RCC 7860 (cell line): ENCODE measurements at places on chromosomes 7 and 10.
A peak's percentile ranks its signal among the peaks of the same experiment; 100 is the strongest.

DNA sequence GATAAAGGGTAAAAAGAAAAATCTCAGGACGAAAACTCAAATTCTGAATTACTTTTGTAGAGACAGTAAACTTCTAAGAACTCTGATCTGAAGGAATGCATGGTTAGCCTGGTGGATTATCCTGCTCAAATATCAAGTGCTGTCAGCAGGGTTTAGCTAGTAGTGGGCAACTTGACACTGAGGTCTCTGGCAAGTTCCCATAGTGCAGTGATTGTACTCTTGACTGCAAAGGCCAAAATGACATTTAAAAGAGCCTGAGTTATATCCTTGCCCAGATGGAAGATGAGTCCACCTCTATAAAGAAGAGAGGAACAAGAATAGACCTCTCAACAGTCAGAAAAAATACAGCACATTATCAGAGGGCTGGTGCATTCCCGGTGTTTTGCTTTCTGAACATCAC, 304.5 kb upstream of the IMMP2L start:
- no peak for DNase-seq

DNA sequence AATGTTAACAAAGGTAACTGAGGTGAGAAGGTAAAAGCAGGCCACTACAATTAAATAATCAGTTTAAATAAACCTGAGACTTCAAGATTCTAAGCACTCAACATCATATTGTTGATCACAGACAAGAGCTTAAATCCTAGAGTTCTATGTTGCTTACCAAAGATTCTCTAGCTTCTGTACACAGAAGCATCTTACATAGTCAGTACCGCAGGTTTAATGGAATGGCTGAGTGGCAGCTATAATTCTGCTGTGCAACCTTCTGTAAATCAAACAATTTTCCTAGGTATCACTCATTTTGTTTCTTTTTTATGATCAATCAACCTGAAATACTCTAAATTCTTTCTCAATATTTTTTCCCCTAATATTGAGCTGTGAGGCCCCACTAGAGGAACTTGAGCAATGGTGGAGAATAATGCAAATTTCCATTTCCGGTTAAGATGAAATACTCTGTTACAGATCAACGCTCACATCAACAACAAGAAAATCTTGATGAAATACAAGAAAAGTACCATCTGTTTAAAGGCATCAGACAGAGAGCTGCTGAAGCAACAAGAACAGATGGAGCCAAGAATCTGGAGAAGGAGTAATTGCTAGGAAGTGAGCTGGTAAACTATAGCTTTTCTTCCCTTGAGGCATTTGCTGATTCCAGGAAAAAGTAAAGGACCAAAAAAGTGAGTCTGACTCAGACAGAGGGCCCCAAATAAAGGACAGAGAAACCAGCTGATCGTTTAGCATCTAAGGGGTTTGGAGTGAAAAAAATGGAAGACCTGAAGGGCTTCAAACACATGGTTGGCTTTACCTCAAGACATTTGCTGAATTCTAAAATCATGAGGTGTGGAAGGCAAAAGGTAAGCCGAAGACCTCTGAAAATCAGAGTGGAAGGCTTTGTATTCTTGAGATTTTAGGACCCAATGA, 22.6 kb downstream of the PNPLA8 start:
- no peak for DNase-seq

- DNase-seq = no peak
Observed at GRCh38 chr10:103192089-103192450, 1.0 kb downstream of the NT5C2 start.

- no peak for DNase-seq
Observed at GRCh38 chr7:78195281-78195680, 396.7 kb downstream of the PHTF2 start.

DNA sequence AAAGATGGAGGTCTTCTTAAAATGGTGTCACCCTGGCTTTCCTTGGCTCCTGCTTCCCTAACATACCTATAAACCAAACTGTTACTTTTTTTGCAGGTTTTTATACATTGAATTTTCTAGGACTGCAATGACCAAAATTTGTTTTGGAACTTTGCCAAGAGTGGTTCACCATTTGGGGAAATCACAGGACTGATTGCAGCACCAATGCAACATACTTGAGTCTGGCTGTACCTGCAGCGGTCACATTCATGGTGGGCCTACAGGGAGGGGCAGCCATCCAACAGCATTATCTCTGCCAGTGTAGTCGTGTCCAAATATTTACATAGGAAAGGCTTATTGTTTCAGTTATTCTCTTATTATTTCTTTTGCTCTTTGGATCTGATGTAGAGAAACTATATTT, 69.0 kb downstream of the HACD1 start:
- DNase-seq = no peak

DNA sequence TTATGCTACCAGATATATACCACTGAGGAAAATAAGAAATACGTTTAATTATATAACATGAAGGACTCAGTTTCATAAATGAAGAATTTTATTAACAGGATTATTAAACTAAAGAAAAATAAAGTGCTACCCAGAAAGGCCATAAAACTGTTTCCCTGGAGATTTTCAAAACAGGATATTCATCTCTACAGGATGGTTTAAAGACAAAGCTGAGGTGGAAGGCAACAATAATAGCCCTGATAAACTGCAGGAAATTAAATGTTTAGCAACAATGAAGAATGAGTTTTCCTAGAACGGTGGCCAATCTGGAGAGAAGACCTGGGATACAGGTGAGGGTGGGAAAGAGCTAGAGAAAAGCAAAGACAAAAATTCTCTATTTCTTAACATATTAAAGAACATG, 11.9 kb downstream of the RHEB start:
- DNase-seq = no peak

DNA sequence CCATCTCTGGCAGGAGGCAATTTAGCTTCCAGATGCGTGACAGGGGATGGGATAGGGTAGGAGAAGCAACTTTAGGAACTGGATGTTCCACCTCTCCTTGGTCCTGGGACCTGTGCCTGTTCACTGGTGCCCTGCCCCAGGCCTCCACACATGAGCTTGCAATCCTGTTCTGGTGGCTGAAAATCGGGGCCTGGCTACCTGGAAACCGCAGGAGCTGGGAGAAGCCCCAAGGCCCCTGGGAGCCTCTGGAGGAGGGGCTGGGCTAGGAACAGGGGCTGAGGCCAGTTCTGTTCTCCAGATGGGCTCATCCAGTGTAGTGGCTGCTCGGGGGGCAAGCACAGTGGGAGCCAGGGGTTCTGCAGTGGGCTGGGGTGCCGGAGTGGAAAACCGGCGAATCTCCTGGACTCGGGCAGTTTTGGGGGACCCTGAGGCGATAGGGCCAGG, 5.3 kb upstream of the MYOZ1 start:
- DNase-seq = no peak

- DNase-seq = no peak
Observed at GRCh38 chr7:81209059-81209458, 290.2 kb upstream of the SEMA3C start.

GRCh38 chr7:131482800-131483199, 73.6 kb downstream of the PODXL start:
- no peak for DNase-seq

DNA sequence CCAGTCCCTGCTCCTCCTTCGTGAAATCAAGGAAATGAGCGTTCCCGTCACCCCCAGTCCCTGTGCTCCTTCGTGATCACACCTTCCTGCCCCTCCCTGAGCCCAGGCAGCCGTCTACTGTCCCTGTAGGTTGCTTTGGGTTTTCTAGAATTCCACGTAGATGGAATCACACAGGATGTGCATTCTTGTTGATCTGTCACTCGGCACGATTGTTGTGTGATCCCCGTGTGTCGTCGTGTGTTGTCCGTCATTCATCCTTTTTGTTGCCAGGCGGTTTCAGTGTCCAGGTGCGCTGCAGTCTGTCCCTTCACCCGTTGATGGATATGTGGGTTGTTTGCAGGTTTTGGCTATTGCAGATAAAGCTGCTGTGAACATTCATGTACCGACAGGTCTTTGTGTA, 9.4 kb downstream of the MTG1 start:
- DNase-seq = no peak

GRCh38 chr7:16416289-16417282, 4.8 kb downstream of the CRPPA start:
- DNase-seq = peak; percentile 33

- DNase-seq = peak; percentile 89
Observed at GRCh38 chr7:99325592-99326407, at the start of gene ARPC1A. TSS of gene ARPC1A (plus strand) at chr7:99325898. CDS start at chr7:99333354, 7,456 bp downstream.

DNA sequence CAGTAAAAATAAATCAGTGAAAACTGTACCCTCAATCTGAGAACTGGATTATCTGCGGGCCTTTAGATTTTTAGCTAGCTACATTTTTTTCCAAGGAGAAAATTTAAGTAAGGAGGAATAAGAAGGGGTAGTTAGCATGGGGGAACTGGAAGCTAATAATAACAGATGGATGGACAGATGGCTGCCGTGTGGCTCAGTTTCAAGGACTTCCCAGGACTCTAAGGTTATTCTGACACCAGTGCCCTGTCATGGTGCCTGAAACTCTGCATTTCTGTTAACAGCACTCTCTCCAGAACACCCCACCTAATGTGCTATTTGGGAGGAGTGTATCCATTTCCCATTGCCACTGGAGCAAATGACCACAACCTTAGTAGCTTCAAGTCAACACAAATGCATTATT, 75.7 kb upstream of the PDE1C start:
- DNase-seq = no peak

- no peak for DNase-seq
Observed at GRCh38 chr7:70645279-70645678, 486.7 kb upstream of the GALNT17 start.

- no peak for DNase-seq
Observed at GRCh38 chr10:33402220-33403073, 68.0 kb upstream of the NRP1 start.

DNA sequence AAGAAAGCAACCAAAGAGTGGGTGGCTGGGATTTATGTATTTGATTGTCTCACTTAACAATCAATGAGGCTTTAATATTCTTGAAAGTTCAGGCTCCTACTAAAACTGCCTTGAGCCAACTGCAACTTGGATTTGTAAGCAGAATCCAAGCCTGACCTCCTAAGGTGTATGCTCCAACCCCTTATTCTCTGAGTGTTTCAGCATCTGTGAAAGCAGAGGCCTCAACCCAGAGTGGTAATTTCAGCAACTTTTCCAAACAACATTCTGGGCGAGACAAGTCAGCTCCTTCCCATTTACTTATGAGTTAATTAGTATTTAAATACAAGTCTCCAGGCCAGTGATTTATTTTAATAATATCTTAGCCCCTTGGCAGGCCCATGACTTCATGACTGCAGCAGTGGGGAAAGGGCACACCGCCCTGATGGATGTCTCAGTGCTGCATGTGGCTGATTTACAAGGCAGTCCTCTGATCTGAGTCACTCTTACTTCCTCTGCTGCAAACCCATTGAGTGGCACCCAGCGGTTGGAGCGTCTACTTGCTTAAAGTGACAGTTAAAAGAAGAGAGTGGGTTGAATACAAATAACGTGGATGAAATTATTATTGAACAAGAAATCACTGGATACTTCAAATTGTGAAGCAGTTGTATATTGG, 209.1 kb downstream of the TRIL start:
- peak; percentile 84 for DNase-seq

- DNase-seq = peak; percentile 85
Observed at GRCh38 chr10:114937962-114938855, at the start of gene TRUB1. TSS of gene TRUB1 (plus strand) at chr10:114938195. CDS start at chr10:114938254, 59 bp downstream.

GRCh38 chr10:71399946-71400345, 3.2 kb downstream of the CDH23 start:
- no peak for DNase-seq

DNA sequence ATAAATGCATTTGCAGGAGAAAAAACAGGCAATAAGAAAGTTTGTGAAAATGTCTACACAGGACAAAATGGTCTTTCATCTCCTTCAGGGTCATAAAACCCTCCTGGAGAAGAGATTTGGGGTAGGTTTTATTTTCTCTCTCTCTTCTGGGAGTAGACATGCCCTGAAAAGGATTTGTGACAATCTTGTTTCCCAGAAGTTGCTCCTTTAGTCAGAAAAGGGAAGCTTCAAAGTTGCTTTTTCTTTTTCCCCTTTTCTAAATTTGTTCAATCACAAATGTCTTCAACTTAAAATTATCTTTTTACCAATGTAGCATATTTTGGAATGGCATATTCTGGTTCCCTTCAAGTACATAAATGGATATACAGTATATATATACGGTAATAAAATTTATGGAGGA, 9.4 kb upstream of the ANKRD22 start:
- no peak for DNase-seq

GRCh38 chr7:151148319-151149259, 18.9 kb downstream of the GBX1 start:
- DNase-seq = no peak

DNA sequence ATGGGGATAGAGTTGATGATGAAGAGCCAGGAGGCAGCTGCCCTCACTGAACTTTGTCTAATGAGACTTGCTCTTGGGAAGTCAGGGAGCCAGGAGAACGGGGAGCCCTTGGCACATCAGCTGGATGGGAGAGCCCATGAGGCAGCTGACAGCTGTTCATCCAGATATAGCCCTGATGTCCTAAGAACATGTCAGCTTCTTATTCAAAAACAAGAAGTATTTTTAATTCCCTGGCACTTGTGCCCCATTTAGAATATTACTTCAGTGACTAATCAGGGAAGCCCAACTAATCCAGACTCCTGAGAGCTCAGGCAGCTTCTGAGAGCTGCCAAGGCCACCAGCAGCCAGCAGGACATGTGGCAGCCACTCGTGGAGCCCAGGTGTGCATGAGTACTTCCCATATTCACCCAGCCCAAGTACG, 363.4 kb downstream of the GRID1 start:
- DNase-seq = no peak

DNA sequence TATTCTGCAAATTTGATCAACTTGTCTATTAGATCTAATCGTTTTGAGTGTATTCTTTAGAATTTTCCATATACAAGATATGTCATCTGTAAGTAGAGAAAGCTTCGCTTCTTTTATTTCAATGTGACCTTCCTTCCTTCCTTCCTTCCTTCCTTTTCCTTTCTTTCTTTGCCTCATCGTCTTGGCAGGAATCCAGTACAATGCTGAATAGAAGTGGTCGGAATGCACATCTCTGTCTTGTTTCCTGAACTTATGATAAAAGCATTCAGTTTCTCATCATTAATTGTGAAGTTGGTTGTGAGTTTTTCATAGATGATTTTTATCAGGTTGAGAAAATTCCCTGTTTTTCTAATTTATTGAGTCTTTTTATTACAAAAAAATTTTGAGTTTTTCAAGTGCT, 300.7 kb upstream of the ZNF32 start:
- no peak for DNase-seq

- DNase-seq = peak; percentile 30
Observed at GRCh38 chr7:94041529-94041928, 37.4 kb upstream of the BET1 start.
